CD4-positive, alpha-beta memory T cell (primary cell): ENCODE measurements at places on chromosomes 1 and 21.
A peak's percentile ranks its signal among the peaks of the same experiment; 100 is the strongest.

DNA sequence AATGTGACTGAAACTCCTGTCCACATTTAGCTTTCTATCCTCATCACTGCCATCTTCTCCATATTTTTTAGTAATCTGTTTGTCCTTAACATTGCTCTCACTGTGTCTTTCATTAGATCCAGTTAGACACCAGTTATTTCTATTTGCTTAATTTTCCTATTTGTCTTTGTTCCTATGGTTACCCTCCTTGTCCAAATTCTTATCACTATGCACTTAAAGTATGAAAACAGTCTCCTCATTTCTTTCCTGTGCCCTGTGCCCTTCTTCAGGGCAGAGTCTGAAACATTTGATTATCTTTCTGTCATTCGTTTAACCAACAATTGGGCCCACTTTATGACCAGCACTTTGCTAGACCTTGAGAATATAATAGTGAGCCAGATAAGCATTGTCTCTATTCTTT is 64.2 kb downstream of the SLC30A7 start:
- no peak for DNase-seq

DNA sequence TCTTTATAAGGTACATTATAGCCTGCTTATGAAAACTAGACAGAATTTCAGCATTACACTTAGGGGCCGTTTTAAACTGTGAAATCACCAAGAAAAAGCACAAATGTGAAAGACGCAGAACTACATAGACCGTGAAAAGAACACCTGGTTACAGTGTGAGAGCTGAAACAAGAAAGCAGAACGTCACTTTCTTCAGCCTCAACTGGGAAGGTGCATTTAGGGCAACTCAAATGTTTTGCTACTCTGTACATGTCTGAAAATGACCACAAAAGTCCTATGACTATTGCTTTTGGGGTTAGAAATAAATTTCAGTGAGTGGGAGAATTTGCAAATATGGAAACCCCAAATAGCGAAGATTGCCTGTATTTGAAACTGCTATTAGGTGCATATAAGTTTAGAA is 268.7 kb downstream of the OLFM3 start:
- DNase-seq = no peak

GRCh38 chr1:96588416-96588995 is 133.1 kb upstream of the PTBP2 start:
- no peak for DNase-seq

DNA sequence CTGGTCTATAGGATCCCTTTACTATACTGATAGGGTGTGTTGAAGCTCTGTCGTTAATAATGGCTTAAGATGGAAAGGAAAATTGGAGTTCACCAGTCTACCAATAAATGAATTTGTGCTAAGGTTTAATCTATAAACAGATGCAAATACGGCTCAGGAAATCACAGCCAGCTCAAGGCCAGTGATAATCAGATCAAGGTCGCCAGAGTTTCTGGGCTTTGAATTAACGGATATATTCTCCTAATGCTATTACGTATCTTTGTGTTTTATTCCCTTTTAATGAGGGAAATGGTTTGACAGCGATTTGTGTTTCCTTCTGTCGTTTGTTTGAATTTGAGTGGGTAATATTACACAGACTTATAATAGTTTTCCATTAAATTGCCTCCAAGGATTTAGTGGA is 279.6 kb downstream of the BACH1 start:
- DNase-seq = no peak

DNA sequence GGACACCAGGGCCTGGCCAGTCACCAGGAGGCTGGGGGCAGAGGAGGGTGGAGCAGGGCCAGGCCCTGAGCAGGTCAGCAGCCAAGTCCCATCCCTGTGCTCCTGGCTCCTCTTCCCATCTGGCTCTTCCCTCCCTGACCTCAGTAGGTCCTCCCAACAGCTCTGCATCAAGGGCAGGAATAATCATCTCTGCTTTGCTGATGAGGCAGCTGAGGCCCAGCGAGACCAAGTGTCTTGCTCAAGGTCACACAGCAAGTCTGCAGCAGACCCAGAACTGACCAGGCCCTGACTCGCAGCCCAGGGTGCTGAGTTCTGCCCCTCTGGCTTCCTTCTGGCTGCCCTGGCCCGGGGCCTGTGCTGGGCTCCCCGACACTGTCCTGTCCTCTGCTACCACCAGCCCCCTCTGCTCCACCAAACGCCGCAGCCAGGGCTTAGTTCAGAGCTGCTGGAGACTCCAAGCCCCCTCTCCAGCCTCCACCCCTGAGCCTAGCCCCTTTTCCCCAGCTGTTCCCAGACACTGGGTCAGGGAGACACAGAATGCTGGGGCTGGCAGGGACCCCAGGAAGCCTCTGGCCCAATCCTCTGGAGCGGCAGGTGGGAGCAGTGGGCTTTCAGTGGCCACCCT is 224.9 kb downstream of the PTPRU start:
- DNase-seq = no peak

GRCh38 chr1:1291023-1291528 is 10.8 kb downstream of the SCNN1D start:
- DNase-seq = peak; percentile 14

DNA sequence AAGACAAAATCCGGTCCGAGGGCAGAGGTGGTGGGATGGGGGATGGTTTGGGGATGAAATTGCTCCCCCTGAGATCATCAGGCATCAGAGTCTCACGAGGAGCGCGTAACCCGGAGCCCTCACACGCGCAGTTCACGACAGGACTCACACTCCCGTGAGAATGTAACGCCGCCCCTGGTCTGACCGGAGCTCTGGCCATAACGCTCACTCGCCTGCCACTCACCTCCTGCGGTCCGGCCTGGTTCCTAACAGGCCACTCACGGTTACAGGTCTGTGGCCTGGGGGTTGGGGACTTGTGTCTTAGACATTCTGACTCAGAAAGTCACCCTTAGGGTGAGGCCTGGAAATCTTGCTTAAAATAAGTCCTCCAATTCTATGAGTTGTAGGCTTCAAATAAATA is 19.8 kb downstream of the MAP1LC3C start:
- no peak for DNase-seq

DNA sequence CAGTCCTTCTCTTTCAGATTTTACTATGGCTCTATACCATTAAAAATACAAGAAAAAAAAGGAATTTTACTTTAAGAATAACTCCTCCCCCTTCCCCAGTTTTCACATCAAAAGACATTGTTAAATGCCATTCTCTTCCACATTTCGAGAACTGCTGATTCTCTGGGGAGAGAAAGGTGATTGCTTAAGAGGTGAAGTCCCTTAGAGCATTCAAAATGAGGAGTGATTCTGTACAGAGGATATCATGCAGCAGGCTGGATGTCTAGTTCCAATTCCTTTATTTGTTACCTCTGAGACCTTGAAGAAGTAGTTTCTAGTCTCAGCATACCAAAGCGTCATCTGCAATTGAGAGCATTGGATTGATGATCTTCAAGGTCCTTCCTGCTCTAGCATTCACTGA is 46.9 kb downstream of the FMO3 start:
- DNase-seq = no peak

DNA sequence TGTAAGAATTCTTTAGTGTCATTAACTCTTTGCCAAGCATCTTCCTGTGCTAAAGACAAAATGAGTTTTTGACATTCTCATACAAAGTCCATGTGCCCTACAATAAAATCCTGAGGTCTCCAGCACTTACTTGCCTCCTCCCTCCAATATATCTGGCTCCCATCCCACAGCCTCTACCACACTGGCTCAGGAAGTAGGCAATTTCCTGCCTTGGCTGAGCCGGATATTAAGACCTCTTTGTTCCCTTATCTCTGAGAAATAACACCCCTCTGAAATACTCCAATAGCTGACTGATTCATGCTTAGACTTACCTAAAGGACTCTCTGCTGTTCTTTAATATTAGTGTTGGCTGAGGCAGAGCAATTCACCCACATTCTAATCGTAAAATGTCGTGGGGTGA is 37.6 kb upstream of the GORAB start:
- DNase-seq = no peak

DNA sequence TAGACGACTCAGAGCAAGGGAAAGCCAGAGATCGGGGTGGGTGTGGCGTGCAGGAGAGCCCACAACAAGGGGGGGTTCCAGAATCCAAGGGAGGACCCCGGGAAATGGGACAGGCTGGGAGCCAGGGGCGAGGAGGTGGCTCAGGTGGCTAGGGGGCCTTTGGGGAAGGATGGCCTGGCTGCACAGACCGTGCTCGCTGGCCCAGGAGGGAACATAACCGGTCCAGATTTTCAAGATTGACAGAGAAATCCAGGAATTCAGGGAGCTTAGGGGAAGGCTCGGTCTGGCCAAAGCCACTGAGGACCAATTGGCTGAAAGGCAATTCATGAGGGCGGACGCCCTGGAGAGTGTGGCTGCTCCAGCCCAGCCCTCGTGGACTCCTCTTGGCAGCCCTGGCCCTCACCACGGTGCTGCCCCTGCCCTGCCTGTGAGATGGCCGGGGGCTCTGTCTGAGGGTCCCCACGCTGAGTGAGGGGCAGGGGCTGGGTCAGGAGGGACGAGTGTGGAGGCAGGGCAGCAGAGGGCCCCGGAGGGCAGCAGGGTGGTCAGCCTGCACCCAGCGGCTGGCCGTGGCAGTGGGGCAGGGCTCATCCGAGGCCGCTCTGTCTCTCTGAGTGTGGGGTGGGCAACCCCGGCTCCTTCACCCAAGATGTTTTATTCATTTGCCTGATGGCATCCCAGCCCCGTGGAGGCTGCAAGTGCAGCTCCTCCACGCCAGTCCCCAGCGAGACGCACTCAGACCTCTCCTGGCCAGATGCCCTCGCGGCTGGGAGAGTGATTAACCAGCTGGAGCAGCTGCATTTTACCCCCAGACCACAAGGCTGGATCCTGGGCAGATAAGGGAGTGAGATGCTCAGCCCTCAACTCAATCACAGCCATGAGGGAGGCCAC is 5.6 kb upstream of the LRRC3 start:
- DNase-seq = no peak

DNA sequence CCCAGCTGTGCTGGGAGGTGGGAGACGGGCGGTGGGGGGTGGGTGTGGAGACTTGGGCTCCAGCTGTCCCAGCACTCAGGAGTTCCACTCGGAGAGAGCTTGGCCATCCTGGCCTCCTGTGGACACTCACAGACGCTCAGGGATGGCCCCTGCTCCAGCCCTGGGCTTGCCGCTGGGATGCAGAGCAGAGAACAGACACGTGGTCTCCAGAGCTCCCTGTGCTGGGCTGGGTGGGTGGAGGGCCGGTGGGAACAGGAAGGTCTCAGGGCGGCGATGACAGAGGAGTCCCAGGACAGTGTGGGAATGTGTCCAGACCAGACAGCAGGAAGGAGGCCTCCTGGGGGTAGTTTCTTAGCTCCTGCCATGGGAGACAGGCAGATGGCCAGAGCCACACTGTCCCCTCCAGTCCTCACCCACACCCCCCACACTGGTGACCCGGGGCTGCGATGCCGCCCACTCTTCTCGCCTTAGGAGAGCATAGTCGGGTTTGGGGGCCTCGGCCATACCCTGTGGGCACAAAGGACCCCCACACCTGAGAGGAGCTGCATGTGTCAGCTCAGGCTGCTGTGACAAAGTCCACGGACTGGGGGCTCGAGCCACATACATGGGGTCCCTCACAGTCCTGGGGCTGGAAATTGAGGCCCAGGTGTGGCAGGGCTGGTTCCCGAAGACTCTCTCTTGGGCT is 2.0 kb downstream of the KRTAP10-9 start:
- DNase-seq = no peak

DNA sequence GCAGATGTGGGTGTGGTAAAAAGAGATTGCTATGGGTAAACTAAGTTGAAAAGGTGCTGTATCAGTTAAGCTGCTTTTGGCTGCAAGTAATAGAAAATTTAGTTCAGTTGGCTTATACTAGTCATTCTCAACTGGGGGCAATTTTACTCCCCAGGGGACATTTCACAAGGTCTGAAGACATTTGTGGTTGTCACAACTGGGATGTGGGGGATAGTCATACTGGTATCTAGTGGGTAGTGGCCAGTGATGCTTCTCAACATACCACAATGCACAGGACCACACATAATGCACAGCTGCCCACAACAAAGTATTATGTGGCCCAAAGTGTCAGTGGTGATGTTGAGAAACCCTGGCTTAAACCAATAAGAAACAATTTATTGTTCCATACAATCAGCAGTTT is 31.4 kb downstream of the SERTAD4 start:
- no peak for DNase-seq

DNA sequence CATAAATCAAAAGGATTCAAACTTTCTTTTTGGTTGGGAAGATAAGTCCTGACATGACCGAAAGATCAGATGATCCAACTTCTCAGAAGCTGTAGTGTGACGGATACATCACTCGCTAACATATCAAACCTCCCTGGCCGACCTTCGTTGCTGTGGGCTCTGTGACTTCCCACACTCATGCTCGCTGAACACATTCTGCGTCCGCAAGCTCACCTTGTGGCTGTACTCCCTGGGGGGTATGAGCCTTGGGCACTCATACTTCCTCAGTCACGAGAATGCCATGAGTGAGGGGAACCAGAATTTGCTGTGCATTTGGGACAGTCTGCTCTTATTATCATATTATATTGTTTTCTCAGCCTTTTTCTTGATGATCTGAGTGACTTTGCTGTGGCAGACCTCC is 105.4 kb downstream of the RWDD3 start:
- DNase-seq = no peak

GRCh38 chr1:193676996-193677549 is 490.7 kb upstream of the B3GALT2 start:
- DNase-seq = no peak

- DNase-seq = no peak
These were observed 48.4 kb downstream of the CCN1 start for GRCh38 chr1:85628791-85629531.

- no peak for DNase-seq
These were observed 2.4 kb downstream of the FBXO42 start for GRCh38 chr1:16349847-16350406.

GRCh38 chr1:164772635-164773034 is 213.7 kb downstream of the PBX1 start:
- DNase-seq = no peak

DNA sequence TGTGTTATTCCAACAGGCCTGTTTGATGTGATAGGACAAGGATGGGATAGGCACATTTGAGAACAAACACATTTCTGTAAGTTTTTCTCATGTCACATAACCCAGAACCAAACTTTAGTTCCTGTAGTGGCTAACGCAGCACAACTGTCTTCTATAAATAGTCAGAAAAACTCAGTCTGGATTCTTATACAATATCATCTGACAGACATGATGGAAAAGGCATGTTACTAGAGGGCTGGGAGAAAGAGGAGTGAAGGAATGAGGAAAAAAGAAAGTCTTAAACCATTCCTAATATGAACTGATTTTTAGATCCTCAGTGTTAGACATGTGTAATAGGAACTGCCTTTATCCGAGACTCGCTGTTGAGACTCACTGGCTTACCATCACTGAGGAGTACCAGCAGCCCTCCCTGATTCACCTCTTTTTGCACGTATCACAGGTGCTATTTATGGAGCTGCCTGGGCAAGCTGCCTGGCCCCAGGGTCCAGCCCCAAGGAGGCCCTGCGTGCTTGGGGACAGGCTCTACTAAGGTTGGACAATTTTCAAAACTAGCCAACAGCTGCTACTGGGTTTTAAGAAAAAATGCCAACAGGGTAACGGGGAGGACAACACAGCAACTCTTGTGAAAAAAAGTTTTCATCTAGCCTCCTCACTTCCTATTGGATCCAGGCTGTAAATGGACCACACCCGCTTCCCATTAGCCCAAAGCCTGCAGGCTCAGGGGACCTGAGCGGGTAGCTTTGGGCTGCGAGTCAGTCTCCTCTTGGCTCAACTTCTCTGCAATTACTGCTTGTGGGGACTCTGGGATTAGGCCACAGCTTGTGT is 30.7 kb upstream of the SERBP1 start:
- no peak for DNase-seq
